ENCODE measurements at places on chromosomes 7 and 10.

- DNase-seq, result no peak
Observed at GRCh38 chr7:99943641-99944496, 14.4 kb upstream of the GJC3 start.

DNA sequence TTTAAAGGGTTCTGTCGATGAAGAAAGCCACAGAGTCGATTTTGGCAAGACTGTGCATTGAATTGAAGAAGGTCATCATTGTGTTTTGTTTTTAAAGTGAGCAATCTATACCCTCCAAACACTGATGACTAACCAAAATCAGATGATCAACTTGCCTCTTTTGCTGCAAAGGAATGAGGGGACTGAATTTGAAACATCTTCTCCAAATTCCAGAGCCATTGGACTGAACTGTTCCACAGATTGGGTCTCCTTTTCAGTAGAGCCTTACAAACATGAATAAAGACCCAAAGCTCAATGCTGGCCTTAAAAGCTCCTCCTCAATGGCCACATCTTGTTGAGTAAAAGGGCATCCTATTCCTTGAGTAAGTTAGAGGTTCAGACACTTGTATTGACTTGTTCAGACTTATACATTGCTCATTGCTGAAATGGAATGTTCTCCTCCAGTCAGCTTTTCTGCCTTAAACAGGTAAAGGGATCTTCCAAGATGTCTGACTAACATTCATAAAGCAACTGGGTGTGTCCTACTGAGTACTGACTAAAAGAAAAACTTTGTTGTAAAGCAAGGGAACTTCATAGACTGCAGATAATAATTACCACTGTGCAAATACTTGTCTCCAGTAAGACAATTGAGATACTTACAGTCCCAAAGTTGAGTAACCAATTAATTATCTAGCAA, 630.6 kb downstream of the KCNMA1 start:
- DNase-seq, result no peak

DNA sequence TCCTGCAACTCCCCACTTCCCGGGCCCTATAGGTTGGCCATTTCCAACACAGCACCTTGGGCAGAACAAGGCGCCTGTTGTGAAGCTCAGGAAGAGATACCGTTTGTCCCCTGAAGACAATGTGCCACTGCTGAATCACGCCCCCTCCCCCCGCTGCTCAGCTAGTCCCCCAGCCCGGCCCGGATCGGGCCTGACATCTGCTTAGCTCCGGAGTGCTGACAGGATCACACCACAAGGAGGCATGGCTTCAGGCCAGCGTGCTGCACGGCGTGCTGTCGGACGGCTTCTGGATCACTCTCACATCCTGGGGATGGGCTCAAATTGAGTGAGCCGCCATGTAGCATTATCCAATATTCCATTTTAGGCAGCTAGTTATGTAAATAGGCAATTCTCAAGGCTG, 62.1 kb upstream of the EFCAB10 start:
- DNase-seq, result no peak

GRCh38 chr7:99371376-99371920, 3.1 kb upstream of the ARPC1B start:
- DNase-seq, result no peak
